ENCODE measurements at places on chromosomes 11 and 22. TPM values are rescaled to one million over a fixed set of nuclear protein-coding genes. Genes with fewer than 3 reads are reported as not detected.

The AMOTL1 gene
- polyA plus RNA-seq, result 21.5 TPM

DNA sequence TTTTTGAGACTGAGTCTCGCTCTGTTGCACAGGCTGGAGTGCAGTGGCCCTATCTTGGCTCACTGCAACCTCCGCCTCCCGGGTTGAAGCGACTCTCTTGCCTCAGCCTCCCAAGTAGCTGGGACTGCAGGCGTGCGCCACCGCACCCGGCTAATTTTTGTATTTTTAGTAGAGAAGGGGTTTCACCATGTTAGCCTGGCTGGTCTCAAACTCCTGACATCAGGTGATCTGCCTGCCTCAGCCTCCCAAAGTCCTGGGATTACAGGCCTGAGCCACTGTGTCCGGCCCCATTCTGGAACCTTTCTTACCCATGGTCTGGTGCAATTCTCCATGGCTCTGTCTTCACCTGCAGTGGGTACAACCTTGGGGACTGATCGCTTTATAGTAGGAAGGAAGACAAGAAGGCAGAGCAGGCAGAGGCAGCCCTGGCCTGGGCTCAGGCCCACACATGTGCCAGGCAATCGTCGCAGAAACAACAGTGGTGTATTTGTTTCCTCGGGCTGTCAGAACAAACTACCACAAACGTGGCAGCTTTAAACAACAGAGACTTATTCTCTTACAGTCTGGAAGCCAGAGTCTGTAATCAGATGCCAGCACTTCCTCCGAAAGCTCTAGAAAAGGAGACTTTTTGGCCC, 4.0 kb upstream of the PTGDR2 start:
- no peak for DNase-seq

The VSIG2 gene
- not detected for polyA plus RNA-seq

The OR4C45 gene
- not detected for polyA plus RNA-seq

The TMEM45B gene
- polyA plus RNA-seq, result not detected

DNA sequence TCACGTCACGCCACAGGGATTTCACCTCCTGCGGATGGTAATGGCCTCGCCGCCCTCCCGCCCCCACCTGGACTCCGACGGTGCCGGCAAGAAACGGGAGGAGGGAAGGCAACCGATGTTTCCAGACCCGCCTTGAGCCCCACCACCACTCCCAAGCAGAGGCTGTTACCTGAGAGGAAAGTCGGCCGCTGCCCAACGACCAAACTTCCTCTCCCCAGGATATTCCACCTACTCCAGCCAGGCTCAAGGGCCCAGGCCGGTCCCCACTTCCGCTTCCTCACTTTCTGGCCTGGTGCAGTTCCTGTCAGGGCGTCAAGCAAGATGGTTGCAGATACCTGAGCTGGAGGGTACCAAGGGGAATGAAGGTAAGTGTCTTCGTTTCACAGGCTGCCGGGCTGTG, at the start of gene ENTHD1:
Gene ENTHD1 (minus strand): TSS at position 235 of the 400 bp plus-strand sequence. CDS start 6,012 bp downstream, outside the sequence.
- no peak for DNase-seq

The PTS gene
- polyA plus RNA-seq, result 53.4 TPM

DNA sequence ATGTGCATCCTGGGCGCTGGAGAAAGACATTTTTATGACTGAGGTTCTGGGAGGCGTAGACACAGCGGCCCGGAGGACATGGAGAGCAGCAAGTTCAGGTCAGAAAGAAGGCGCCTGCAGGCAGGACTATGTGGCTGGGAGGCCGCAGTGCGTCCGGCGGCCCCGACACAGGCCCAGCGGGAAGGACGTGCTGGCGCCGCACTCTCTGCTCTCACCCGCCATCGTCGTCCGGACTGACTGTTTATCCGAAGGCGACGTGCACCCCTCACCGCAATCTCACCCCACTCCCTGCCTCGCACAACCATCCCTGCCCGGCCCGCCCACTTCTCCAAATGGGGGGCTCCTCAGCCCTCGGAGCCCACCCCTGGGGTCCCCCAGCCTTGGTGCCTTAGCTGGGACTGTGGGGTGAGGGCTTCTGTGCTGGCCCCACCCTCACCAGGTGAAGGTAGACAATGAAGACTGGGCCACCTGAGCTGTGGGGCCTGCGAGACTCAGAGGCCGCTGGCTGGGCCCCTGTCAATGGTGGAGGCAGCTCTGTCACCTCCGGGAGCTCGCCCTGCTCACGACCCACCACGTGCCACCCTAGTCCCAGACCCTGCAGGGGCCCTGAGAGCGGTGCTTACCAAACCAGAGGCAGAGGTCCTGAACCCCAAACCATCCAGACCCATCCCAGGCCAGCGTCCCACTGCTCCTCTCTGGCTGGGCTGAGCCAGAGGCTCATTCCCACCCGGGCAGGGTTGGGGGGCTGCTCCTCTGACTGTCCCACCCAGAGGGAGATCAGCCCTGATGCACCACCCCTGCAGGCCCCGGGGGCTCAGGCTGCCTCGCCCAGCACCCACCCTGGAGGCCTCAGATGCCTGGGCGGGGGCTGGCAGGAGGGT, 16.2 kb upstream of the MUC5B start:
- DNase-seq, result no peak

DNA sequence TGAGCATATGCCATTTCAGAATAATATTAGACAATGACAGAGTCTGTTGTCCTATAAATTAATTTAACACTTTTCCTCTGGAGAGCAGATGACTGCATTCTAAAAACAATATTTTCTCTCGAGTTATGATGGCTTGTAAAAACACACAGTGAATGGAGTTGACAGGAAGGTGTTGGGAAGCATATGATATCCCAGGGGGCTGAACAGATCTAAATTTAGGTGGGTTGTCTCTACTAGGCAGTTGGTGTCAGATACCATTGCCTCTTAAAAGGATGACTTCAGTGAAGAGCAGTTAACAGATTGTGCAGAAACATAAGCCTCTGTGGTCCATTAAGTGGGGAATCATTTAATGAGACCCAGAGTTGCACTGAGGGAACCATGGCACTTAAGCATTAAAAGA, 30.7 kb downstream of the SVIP start:
- DNase-seq, result no peak

DNA sequence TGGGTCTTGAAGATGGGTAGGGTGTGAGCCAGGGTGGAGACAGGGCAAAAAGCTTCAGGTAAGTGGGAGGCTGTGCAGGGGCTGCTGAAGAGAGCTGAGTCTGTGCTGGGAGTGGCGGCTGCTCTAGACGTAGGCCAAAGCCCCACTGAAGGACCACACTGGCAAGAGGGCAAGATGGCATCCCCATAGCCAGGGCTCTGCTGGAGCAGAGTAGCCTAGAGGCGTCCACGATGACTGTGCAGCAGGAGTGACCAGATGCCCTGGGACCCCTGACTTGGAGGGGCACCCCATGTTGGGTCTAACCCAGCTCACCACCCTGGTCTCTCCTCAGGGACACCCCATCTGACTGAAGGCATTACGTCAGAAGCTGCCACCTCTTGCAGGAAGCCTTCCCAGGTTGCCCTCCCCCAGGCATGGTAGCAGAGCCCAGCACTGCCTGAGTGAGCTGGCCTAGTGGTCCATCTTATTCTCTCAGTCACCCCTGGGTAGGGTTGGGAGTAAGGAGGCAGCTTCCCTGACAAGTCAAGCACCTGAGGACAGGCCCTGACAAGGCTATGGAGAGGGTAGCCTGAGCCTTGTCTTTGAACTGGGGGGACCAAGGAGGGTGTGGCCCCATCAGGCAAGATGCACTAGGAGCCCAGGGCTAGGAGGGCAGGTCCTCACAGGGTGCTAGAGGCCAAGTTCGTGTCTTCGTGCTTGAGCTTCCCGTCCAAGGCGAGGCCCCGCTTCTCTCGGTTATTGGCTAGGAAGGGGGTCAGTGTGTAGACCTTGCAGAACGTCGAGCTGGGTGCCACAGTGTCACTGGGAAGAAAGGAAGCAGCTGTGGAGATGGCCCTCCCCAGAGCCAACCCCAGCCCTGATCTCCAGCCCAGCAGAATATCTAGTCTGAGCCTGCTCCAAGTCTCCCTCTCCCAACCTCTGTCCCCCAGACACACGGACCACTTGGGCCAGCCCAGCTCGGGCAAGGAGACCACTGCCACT, 33.1 kb downstream of the TPBGL start:
- DNase-seq, result no peak

The SYCE3 gene
- not detected for polyA plus RNA-seq

The KCNQ1OT1 gene
- polyA plus RNA-seq, result 0.18 TPM

- no peak for DNase-seq
Measured at GRCh38 chr22:17871726-17872458, 97.6 kb upstream of the BID start.

DNA sequence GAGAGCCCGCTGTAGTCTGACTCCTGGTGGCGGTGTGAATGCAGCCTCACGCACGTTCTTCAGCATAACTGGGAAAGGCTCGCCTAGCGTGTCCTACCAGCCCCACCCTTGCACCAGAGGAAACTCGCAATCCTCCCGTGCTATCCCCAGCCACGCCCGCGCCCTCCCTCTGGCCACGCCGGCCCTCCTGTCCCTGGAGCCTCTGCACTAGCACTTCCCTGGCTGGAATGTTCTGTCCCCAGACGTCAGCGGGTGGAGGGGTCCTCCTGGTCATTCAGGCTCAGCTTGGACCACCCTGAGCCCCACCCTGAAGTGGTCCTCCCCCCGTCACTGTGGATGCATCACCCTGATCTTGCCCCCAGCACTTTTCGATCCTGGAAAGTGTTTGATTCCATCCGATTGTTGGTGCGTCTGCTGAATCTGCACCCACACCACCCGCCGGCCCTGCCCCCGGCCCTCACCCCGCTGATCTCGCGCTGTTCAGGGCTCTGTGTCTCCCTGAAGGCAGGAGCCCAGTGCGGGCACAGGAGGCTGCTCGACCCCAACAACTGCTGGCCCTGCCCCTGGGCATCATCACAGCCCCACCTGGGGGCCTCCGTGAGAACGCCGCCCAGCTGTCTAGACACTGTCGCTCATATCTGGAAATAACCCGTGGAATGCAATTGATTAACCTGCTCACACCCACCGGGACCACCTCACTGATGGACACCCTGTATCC, 437.0 kb downstream of the TBC1D22A start:
- no peak for DNase-seq

The SEPTIN3 gene
- 0.06 TPM for polyA plus RNA-seq

The OR52A1 gene
- not detected for polyA plus RNA-seq

DNA sequence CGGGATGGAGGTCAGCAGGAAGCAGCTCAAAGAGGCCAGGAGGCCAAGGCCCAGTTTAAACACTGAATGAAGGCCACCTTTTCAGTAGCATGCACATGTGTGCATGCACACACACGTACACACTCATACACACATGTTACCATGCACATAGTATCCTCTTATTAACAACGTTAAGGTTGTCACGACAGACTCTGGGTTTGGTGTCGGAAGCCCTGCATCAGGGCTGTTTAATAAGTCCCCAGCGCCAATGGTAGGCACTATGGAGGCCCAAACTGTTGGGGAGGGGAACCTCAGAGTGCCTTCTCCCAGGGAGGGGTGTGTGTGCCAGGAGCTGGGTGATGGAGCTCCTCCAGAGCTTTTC, 39.5 kb upstream of the ADA2 start:
- no peak for DNase-seq
